Astrocyte (in vitro differentiated cells and primary cell): ENCODE measurements at places on chromosomes 1 and 21.

DNA sequence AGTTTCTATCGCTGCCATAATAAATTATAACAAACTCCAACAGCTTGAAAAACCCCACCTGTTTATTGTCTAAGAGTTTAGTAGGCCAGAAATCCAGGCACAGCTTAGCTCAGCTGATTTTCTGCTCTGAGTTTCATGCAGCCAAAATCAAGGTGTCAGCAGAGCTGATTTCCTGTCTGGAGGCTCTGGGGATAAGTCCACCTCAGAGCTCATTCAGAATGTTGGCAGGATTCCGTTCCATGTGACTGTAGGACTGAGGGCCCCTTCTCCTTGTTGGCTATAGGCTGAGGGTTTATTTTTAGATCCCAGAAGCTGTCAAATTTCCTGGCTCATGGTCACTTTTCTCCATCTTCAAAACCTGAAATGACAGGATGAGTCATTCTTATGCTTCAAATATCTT, 91.6 kb upstream of the CHODL start:
- no peak overlapping the region for H3K4me3 ChIP-seq
- H3K27me3 ChIP-seq = no peaks in the 10 kb centered on the region
- H3K36me3 ChIP-seq = no peaks in the 10 kb centered on the region
- DNase-seq = no peak
- H3K27ac ChIP-seq = no peak overlapping the region
- no peaks in the 10 kb centered on the region for H3K4me1 ChIP-seq

DNA sequence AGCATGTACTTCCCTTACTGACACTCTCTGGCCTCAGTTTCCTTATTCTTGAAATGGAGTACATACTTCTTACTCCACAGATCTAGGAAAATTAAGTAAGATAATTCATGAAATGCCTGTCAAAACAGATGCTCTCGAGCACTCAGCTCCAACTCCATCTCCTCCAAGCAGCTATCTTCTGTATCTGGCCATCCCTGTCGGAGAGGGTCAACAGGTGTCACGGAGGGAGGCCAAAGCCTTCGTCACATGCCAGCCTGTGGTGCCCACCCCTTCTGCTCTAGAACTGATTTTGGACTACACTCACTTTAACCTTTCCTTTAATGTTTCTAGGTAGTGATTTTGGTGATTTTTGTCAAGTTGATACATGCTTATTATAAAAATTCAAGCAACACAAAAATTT, 18.8 kb upstream of the PKP1 start:
- peaks cover 43% of the 10 kb centered on the region for H3K4me1 ChIP-seq
- no peak overlapping the region for H3K27ac ChIP-seq
- H3K36me3 ChIP-seq = no peaks in the 10 kb centered on the region
- DNase-seq = no peak
- no peaks in the 10 kb centered on the region for H3K27me3 ChIP-seq

DNA sequence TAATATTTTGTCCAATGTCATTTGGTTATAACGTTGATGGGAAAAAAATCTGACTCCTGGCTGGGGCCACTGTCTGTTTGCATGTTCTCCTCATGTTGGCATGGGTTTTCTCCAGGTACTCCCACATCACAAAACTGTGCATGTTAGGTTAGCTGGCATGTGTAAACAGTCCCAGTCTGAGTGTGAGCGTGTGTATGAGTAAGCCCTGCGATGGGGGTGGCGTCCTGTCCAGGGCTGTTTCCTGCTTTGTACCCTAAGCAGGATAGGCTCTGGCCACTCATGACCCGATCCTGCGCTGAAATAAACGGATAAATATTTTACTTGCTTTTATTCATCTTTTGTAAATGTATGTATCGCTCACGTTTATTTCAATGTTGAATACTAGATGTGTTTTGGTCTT, 13.5 kb downstream of the EFCAB14 start:
- no peak overlapping the region for H3K27ac ChIP-seq
- H3K4me3 ChIP-seq = no peak overlapping the region
- no peaks in the 10 kb centered on the region for H3K4me1 ChIP-seq
- peaks cover 26% of the 10 kb centered on the region for H3K36me3 ChIP-seq

- H3K4me3 ChIP-seq = no peak overlapping the region
- peaks cover 3% of the 10 kb centered on the region for H3K27me3 ChIP-seq
- no peak overlapping the region for H3K27ac ChIP-seq
- DNase-seq = no peak
- H3K4me1 ChIP-seq = no peaks in the 10 kb centered on the region
- no peaks in the 10 kb centered on the region for H3K36me3 ChIP-seq
These were observed 15.9 kb downstream of the IGSF21 start for GRCh38 chr1:18123467-18123992.

- H3K27me3 ChIP-seq = peaks cover 7% of the 10 kb centered on the region
- H3K27ac ChIP-seq = no peak overlapping the region
- no peak overlapping the region for H3K4me3 ChIP-seq
These were observed 32.2 kb upstream of the IFNAR2 start for GRCh38 chr21:33197496-33197895.

- no peak overlapping the region for H3K4me3 ChIP-seq
- H3K4me1 ChIP-seq = no peaks in the 10 kb centered on the region
- H3K27ac ChIP-seq = no peak overlapping the region
- DNase-seq = no peak
- H3K27me3 ChIP-seq = peaks cover 29% of the 10 kb centered on the region
These were observed 8.5 kb upstream of the DENND2D start for GRCh38 chr1:111208921-111209320.

DNA sequence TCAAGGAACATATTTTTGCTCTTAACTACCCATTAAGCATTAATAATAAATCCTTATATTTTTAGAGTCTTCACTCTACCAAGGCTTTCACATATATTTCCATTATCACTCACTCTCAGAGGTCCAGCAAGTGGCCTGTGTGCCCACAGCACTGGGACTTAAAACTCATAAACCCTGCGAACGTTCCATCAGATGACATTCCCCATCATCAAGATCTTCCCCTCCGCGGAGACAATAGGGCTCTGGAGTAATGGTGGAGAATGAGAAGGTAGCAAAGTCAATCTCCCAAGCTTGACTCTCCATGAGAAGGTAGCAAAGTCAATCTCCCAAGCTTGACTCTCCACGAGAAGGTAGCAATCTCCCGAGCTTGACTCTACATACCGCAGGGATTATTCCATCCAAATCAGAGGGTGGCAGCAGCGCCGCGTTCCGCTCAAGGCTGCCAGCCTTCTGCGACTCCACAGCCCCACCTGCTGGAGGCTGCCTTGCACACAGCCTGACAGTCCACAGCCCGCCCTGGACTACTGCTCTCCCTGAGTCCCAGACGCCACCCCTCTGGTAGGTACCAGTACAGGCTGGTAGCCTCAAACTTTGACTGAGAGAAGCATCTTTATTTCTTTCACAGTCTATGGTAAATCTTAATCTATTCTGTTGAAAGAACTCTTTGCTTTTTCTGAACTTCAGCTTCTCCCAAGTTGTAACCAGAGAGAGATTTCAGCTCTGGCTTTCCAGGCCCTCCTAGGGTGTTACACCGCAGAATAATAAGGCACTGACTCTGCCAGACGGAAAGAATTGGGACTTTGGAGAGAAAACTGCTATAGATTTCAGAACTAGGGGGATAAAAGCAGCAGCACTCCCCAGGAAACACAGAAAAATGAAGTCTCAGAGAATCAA, 26.4 kb upstream of the CTTNBP2NL start:
- H3K27ac ChIP-seq = no peak overlapping the region
- H3K4me3 ChIP-seq = no peak overlapping the region
- peaks cover 28% of the 10 kb centered on the region for H3K27me3 ChIP-seq
- no peaks in the 10 kb centered on the region for H3K4me1 ChIP-seq
- no peaks in the 10 kb centered on the region for H3K36me3 ChIP-seq
